Common myeloid progenitor, CD34-positive (primary cell): ENCODE measurements at places on chromosomes 7 and 10.

GRCh38 chr10:5551531-5552375 is 27.0 kb downstream of the CALML3 start:
- H3K27ac ChIP-seq, result no peak overlapping the region
- no peaks in the 10 kb centered on the region for H3K27me3 ChIP-seq
- no peak overlapping the region for H3K4me3 ChIP-seq

- no peak overlapping the region for H3K27ac ChIP-seq
- no peak overlapping the region for H3K4me3 ChIP-seq
- H3K27me3 ChIP-seq, result no peaks in the 10 kb centered on the region
These were observed 137.5 kb downstream of the SNX10 start for GRCh38 chr7:26429168-26429567.

DNA sequence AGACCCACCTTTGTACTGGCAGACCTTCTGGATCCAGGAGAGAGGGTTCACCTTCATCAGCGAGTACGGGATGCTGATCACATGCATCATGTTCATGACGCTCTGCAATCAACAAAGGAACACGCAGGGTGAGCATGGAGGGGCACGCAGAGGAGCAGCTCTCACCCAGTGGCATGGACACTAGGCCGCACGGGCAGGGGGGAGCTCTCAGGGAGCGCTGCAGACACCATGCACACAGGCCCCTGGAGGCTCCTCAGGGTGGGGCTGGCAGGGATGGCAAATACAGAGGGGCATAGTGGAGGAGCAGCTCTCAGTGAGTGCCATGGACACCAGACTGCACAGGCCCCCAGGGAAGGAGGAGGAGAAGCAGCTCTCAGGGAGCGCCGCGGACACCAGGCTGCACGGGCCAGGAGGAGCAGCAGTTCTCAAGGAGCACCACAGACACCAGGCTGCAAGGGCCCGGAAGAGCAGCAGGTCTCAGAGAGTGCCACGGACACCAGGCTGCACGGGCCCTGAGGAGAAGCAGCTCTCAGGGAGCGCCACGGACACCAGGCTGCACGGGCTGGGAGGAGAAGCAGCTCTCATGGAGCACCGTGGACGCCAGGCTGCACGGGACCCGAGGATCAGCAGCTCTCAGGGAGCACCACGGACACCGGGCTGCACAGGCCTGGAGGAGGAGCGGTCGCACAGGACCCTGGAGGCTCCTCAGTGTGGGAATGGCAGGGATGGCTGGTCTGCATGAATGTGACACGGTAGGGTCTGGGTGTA is 249.5 kb downstream of the ZMYND11 start:
- DNase-seq, result no peak
- H3K4me3 ChIP-seq, result no peak overlapping the region
- H3K4me1 ChIP-seq, result no peaks in the 10 kb centered on the region
- no peaks in the 10 kb centered on the region for H3K36me3 ChIP-seq
- no peaks in the 10 kb centered on the region for H3K27me3 ChIP-seq
- no peak overlapping the region for H3K27ac ChIP-seq

DNA sequence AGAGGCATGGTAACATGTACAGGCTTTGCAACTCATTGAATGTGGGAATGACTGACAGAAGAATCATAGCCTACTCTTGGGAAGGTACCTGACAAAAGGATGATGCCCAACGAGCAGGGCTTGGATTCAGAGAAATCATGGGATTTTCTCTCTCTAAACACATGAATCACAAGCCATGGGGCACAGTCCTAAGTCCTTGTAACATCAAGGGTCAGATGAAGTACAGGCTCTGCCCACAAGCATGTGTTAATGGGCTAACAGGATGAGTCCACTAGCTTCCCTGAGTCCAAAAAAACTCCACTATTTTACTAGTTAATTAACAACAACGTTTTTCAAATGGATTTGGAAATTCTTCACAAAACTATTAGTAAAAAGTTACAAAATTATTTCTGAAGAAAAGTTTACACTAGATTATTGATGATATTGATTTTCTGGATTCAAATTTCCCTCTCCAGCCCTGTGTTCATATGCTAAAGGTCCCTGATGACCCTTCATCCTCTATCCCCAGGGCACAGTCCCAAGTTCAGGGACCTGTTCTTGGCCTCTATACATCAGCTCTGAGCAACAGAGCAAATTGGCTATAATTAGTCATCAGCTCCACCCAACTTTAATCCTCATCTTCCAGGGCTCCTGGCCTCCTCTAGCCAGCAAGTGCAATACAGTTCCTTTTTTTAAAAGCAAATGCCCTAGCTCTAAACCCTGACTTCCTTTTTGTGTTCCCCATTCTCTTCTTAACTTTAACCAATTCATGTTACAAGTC is 99.8 kb downstream of the GSAP start:
- H3K27me3 ChIP-seq, result no peaks in the 10 kb centered on the region
- H3K4me1 ChIP-seq, result no peaks in the 10 kb centered on the region
- DNase-seq, result no peak
- H3K36me3 ChIP-seq, result peaks cover 12% of the 10 kb centered on the region
- no peak overlapping the region for H3K4me3 ChIP-seq

DNA sequence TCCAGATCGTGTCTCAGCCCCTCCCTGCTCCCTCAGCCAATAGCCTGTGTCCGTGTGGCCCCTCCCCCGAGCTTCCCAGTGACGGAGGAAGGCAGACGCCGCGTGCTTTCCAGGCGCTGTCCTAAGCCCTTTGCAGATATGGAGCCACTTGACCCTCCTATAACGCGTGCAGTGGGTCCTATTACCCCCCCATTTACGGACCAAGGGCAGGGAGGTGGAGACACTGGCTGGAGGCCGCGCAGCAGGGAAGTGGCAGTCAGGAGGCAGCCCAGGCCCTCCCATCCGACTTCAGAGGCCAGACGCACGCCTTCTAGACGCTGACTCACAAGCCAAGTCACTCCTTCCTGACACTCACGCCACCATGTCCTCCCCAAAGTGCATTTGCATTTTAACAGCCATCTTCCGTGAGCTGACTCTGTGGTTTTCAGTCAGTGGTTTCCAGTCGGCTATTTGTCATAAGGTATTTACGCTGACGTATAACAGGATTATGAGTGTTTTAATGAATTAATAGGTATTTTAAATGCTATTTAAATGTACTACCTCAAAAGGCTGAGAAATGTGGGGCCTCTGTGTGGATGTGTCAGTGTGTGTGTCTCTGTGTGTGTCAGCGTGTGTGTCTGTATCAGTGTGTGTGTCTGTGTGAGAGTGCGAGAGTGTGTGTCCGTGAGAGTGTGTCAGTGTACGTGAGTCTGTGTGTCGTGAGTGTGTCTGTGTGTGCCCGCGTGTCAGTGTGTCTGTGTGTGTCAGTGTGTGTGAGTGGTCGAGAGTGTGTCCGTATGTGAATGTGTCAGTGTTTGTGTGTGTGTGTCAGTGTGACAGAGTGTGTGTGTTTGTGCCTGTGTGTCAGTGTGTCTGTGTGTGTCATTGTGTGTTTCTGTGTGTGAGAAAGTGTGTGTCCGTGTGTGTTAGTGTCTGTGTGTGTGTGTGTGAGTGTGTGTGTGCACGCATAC is 92.0 kb upstream of the INSIG1 start:
- H3K4me1 ChIP-seq, result peaks cover 25% of the 10 kb centered on the region
- peak overlapping the region; percentile 66 for H3K4me3 ChIP-seq
- H3K27ac ChIP-seq, result peak overlapping the region; percentile 97
- no peaks in the 10 kb centered on the region for H3K36me3 ChIP-seq
- H3K27me3 ChIP-seq, result no peaks in the 10 kb centered on the region

GRCh38 chr7:35906191-35906908 is 105.5 kb downstream of the SEPTIN7 start:
- H3K4me3 ChIP-seq, result no peak overlapping the region
- no peaks in the 10 kb centered on the region for H3K4me1 ChIP-seq
- H3K36me3 ChIP-seq, result peaks cover 7% of the 10 kb centered on the region
- peak; percentile 88 for DNase-seq

GRCh38 chr7:255721-256361 is 34.1 kb upstream of the FOXL3 start:
- H3K4me1 ChIP-seq, result no peaks in the 10 kb centered on the region
- no peak for DNase-seq
- H3K36me3 ChIP-seq, result no peaks in the 10 kb centered on the region
- no peak overlapping the region for H3K27ac ChIP-seq
- H3K4me3 ChIP-seq, result no peak overlapping the region

DNA sequence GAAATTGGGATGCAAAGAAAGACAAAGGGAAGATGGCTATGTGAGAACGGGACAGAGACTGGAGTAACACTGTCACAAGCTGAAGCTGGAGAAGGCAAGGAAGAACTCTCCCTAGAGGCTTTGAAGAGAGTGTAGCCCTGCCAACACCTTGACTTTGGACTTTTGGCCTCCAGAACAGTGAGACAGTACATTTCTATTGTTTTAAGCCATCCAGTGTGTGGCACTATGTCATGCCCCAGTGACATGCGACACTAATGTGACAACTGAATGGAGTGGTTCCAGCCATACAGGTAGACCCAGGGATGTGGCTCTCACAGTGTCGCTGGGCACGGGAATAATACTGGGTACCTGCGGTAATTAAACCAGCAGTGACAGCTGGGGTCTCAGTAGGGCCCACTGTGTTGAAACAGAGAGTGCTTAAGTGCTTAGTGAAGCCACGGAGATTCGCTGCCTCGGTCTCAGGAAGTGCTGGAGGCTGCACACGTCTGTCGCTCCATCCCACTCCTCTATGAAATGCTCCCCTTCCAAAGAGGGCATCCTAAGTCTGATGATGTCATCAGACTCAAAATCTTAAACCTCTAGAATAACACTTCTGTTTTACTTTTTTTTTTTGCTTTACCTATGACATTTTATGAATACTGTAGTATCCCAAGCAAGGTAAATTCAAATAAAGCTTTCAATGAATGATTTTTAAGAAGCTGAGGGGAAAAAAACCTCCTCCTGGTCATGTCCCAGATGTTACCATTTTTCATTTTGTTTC is 154.6 kb upstream of the RHEB start:
- no peaks in the 10 kb centered on the region for H3K36me3 ChIP-seq
- no peaks in the 10 kb centered on the region for H3K4me1 ChIP-seq
- H3K4me3 ChIP-seq, result no peak overlapping the region
- no peak overlapping the region for H3K27ac ChIP-seq
- no peak for DNase-seq

DNA sequence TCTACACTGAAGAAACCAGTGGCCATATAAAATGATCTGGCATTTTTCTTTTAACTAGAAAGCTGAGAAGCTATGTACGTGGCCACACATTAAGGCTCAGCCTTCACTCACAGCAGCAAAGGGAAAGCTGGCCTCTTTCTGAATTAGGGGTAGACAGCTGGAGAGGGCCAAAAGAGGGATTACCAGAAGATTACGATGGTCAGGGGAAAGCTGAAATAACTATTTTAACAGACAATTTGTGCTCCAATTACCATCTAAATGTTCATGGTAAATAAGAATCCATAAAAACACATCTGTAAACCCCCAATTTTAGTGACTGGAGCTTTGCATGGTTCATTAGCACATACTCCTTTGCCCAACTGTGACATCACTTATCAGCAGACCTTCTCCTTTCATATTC is 314.3 kb downstream of the HPSE2 start:
- no peak for DNase-seq
- no peaks in the 10 kb centered on the region for H3K4me1 ChIP-seq
- no peaks in the 10 kb centered on the region for H3K27me3 ChIP-seq
- no peak overlapping the region for H3K27ac ChIP-seq

- H3K27me3 ChIP-seq, result no peaks in the 10 kb centered on the region
- peak; percentile 34 for DNase-seq
- peaks cover 20% of the 10 kb centered on the region for H3K4me1 ChIP-seq
- no peak overlapping the region for H3K27ac ChIP-seq
- no peak overlapping the region for H3K4me3 ChIP-seq
These were observed 65.5 kb upstream of the TRIM8 start for GRCh38 chr10:102578782-102579181.

GRCh38 chr10:77836299-77836820 is 90.2 kb downstream of the DLG5 start:
- H3K27ac ChIP-seq, result peak overlapping the region; percentile 12
- H3K36me3 ChIP-seq, result peaks cover 18% of the 10 kb centered on the region
- no peaks in the 10 kb centered on the region for H3K27me3 ChIP-seq
- no peak overlapping the region for H3K4me3 ChIP-seq
- H3K4me1 ChIP-seq, result no peaks in the 10 kb centered on the region

DNA sequence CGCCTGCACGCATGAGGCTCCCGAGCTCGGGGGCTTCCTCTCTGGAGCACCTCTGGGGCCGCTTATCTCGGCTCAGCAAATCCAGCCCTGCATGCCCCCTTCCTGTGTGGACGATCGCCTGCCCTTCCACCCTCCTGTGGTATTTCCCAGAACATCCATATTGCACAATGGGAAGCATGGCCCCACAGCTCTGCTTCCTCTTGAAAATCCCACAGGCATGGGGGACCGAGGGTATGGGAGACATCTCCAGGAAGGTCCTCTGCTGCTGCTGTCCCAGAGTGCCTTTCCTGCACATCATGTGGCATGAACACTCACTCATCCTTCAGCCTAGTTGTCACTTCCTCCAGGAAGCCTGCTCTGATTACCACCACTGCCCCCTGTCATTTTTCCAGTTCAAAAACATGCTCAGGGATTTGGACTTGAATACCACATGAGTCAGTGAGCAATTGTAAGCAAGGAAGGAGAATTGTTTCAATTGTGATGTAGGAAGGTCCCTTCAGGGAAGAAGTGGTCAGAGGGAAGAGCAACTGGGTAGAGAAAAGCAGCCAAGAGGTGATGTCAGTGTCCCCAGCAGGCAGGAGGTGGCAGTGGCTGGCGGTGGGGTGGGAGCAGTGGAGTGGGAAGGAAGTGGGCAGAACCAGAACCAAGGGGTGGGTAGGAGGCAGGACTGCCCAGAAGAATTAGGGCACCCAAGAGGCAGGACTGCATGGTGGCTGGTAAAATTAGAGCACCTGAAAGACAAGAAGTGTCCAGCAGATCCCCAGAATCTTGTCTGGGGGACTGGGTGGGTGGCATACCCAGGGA is 67.5 kb upstream of the ZMIZ1 start:
- H3K27me3 ChIP-seq, result no peaks in the 10 kb centered on the region
- DNase-seq, result peak; percentile 40
- H3K27ac ChIP-seq, result no peak overlapping the region
